Stimulated activated memory B cell treated with anti-CD40 and anti-IgM and Interleukin-4, amounts not matched to agents 10 μg/mL and 1 μg/mL and 100 μg/mL, for 72 hours (primary cell): ENCODE measurements at places on chromosomes 3 and 15.

- no peak for ATAC-seq
Measured at GRCh38 chr3:136193278-136194054, 2.7 kb downstream of the MSL2 start.

DNA sequence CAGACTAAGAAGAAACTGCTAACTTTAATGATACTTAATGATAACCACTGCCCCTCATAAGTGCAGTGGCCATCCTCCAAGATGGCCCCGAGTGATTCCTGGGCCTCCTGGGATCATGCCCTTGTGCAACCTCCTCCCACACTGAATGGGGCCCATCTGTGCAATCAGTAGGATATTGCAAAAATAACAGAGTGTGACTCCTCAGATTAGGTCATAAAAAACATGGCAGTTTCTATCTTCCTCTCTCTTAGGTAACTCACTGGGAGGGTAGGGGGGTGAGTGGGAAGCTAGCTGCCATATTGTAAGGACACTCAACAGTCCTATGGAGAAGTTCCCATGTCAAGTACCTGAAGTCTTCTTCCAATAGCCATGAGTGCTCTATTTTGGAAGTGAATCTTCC is 173.0 kb downstream of the SHQ1 start:
- ATAC-seq: no peak

GRCh38 chr3:195895861-195896360 is 12.4 kb downstream of the TNK2 start:
- peak; percentile 83 for ATAC-seq

GRCh38 chr3:53328746-53329145 is 18.6 kb downstream of the DCP1A start:
- ATAC-seq: no peak

DNA sequence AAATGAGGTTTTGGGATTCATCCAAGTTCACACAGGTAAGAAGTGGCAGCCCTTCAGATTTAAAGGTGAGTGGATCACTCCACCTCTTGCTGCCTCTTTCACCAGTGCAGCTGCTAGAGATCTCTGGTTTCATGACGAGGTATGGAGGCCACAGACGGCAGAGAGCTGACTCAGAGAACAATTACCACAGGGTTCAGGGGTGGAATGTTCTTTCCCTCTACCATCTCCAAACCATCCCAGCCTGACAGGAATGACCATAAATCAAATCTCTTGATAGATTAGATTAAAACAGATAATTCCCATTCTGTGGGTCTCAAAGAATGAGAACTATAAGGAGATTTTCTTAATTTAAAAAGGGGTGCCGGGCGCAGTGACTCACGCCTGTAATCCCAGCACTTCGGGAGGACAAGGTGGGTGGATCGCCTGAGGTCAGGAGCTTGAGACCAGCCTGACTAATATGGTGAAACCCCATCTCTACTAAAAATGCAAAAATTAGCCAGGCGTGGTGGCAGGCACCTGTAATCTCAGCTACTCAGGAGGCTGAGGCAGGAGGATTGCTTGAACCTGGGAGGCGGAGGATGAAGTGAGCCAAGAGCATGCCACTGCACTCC is 174.2 kb upstream of the ATP11B start:
- ATAC-seq: no peak

DNA sequence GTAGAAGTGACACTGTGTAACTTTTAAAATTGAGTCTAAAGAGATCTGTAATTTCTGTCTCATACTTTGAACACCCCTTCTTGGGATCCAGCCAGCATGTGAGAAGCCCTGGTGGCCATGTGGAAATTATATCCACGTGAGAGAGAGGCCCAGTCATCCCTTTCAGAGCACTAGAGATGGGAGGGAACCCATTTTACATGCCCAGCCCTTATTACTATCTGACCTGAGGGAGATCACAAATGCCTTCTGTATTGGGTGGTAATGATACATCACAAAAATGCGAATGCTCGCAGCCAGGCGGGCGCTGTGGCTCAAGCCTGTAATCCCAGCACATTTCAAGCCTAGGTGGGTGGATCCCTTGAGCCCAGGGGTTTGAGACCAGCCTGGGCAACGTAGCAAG is 27.3 kb upstream of the TRAK1 start:
- ATAC-seq: no peak

DNA sequence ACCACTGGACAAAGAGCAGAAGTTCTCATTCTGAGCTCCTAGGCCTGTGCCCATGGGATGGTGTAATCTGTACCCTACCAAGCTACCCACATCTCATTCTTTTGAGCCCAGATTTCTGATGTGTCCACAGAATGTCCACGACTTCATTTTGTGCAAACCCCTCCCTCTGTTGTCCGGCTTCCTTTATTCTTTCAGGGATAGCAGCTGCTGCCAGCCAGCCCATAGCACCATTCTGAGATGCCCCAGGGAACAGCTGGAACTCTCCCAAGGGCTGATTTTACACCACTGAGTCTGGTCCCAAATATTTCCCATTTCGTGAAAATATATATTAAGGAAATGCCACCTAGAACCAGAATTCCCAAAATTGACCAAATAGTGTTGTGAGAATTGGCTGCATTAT is 236.6 kb downstream of the SATB1 start:
- ATAC-seq: no peak

DNA sequence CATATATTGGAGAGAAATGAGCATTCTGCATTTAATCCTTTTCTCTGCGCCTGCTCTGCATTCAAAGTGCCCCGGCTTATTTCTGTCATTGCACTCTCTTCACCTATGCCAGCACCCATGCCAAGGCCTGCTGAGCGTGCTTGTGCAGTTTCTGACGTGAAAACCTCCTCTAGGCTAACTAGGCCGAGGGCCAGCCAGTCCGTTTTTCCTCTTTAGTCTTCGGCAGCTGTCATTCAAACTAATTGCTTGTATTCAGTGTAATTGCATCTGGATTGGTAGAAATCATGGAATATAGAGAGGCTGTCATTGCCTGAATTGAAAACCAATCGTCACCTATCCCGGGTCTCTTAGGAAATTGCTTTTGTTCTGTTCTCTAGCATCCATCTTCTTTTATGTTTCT is 94.0 kb downstream of the ARPP21 start:
- ATAC-seq: no peak
